ENCODE measurements at places on chromosomes 5 and 9.

DNA sequence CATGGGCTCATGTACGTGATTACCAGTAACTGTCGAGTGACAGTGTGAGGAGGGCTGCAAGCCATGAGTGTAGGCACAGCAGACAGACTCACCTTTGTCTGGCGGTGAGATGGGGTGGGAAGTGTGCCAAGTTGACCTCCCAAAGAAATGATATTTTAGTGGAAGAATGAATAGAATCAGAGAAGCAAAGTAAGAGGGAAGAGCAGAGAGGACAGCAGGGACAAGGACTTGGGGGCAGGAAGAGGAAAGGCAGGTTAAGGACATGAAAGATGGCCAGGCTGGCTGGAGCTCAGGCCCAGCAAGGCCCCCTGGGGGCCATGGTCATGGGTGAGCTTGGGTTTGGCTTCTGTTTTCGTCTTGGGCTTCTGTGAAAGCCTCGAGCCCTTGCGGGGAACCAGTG, 20.2 kb downstream of the TGFBI start:
- no peaks in the 10 kb centered on the region for H3K27me3 ChIP-seq
- DNase-seq = no peak
- H3K36me3 ChIP-seq = peaks cover 98% of the 10 kb centered on the region
- H3K4me3 ChIP-seq = no peak overlapping the region

DNA sequence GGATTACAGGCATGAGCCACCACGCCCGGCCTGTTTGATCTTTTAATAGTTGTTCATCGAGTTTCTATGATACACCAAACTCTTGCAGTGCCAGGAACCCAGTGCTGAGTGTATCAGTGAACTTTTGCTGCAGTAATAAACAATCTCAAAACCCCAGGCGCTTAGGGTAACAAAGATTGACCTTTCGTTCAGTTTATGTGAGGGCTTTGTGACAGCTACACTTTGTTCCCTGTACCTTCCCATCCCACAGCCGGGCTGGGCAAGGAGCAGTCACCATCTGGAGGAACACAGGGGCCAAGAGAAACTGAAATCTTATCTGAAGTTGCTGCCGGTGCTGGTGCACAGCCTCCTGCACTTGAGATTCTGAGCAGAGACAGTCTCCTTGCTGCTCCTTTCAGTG, 17.2 kb upstream of the WNK2 start:
- no peak overlapping the region for H3K27ac ChIP-seq
- H3K4me1 ChIP-seq = no peaks in the 10 kb centered on the region
- no peaks in the 10 kb centered on the region for H3K27me3 ChIP-seq
- H3K36me3 ChIP-seq = no peaks in the 10 kb centered on the region
- H3K4me3 ChIP-seq = no peak overlapping the region

DNA sequence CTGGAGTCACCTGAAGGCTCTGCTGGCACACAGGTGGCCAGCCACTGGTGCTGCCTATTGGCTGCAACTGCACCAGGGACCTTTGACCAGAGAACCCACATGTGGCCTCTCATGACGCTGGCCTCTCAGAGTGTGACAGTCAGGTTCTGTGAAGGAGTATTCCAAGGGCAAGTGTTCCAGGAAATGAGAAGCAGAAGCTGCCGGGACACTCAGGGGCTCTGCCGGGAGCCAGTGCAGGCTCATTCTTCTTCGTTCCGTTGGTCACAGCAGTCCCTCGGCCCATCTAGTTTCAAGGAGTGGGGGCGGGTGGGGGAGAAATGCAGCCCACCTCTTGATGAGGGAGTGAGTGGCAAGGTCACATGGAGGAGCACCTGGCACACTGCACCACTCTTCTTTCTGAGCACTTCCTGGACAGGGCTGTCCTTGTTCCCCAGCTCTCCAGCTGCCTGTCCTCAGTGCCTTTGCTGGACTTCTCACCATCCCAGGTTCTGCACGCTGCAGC, 237.5 kb downstream of the GADD45G start:
- no peak overlapping the region for H3K27ac ChIP-seq
- H3K4me3 ChIP-seq = no peak overlapping the region
- H3K36me3 ChIP-seq = no peaks in the 10 kb centered on the region
- no peaks in the 10 kb centered on the region for H3K27me3 ChIP-seq
- DNase-seq = no peak

DNA sequence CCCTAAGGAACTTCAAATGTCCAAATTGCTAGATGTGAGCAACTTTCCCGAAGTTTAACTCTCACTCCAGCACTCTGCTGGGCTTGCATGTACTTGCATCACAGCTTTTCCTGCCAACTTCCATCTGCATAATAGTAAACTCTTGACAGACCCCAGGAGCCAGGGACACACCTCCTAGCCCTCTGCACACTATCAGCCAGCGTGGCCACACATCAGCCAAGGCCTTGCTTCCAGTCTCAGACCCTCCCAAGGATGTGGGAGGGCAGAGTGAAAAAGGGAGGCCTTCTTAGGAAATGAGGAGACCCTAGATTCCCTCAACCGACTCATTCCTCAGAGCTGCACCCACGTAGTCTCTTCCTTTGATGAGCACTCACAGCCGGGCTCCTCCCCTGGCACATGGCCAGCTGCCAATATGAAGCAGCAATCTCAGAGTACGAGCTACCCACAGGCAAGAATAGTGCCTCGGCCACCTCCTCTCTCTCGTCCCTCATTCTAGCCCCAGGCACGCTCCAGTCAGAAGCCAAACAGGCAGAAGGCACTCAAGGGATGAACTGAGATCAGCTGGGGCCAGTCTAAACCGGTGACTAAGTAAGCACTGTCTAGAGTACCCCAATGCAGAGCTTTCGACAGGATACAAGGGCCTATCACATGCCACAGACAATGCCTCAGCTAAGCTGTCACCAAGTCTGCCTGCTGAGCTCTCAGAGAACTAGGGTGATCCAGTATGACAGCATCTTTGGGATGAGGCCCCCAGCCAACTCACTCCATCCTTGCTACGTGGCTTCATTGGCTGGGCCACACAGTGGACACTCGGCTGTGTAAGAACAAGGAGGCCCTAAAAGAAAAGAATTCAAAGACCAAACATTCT, 2.3 kb downstream of the P4HA2 start:
- no peaks in the 10 kb centered on the region for H3K36me3 ChIP-seq
- peak overlapping the region; percentile 83 for H3K27ac ChIP-seq
- peaks cover 25% of the 10 kb centered on the region for H3K4me1 ChIP-seq
- DNase-seq = peak; percentile 92

DNA sequence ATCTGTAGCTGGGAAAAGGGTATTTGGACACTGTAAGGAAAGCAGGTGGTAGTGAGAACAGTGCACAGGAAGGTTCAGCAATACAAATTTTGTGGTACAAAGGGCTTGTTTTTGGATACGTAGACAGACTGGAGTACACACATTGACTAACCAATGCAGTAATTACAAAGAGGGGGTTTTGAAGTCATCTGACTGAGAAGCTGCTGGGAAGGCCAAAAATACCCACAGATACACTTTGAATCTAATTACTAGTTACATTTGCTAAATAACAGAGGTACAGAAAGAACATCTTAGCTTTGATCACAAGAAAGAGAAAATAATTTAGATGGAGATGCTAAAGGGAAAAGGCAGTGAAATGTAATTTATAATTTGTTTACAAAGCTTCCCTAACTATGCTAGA, 45.9 kb downstream of the PKD2L2 start:
- peaks cover 30% of the 10 kb centered on the region for H3K36me3 ChIP-seq
- H3K27ac ChIP-seq = no peak overlapping the region
- H3K4me1 ChIP-seq = no peaks in the 10 kb centered on the region
- H3K4me3 ChIP-seq = no peak overlapping the region
- H3K27me3 ChIP-seq = no peaks in the 10 kb centered on the region
- DNase-seq = no peak

DNA sequence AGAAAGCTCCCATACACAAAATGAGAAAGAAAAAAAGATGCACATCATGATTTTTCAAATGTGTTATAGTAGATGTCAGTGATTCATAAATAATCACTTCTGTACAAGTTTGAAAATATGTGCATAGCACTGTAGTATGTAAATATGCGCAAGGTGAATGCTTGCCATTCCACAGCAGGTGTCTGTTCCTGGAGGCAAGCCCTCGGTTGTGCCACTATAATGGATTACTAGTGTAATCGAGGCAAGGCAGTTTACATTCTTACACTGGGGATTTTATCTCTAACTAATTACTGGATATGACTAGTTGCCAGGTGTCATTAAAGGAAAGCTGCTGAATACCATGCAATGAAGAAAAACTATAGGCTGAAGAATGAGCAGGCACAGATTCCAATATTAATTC, 93.6 kb downstream of the ARHGEF28 start:
- no peak overlapping the region for H3K27ac ChIP-seq
- DNase-seq = no peak
- no peak overlapping the region for H3K4me3 ChIP-seq
- H3K27me3 ChIP-seq = no peaks in the 10 kb centered on the region
- H3K4me1 ChIP-seq = no peaks in the 10 kb centered on the region

DNA sequence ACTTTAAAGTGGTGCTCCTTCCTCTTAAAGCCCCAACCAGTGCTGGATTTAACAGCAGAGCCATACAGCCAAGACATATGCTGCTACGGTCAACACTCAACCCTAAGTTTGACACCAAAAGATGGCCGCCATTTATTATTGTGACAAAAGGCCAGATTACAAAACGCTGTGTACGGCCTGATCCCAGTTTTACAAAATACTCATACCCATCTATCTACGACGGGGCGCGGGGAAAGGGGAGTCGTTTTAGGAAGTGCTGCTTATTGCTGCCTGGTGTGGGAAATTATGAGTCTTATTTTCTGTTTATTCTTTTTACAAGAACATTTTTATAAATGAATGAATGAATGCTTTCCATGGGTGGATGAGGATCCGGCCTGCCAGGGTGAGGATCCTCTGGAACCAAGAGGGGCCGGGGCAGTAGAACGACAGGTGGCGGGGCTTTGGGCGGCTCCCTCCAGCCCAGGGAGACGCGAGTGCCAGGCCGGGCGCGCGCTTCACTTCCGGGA, 457 bp upstream of the IDNK start:
- H3K36me3 ChIP-seq = no peaks in the 10 kb centered on the region
- peak overlapping the region; percentile 32 for H3K27ac ChIP-seq
- peaks cover 3% of the 10 kb centered on the region for H3K4me1 ChIP-seq
- H3K4me3 ChIP-seq = peak overlapping the region; percentile 83
- no peak for DNase-seq
- H3K27me3 ChIP-seq = no peaks in the 10 kb centered on the region
